ENCODE measurements at places on chromosomes 16 and 17. TPM values are rescaled to one million over a fixed set of nuclear protein-coding genes. Genes with fewer than 3 reads are reported as not detected.

The TPSD1 gene
- total RNA-seq = 0.66 TPM

The GRIN2A gene
- total RNA-seq = 4.3 TPM

The CIBAR2 gene
- total RNA-seq = 0.77 TPM

The YBX2 gene
- 1.3 TPM for total RNA-seq

The YPEL3 gene
- total RNA-seq = 45.2 TPM

The ALDH3A1 gene
- 7.1 TPM for total RNA-seq

The MAF gene
- total RNA-seq = 34.6 TPM

The TBC1D28 gene
- total RNA-seq = not detected

The CCL17 gene
- total RNA-seq = not detected

The MEAK7 gene
- 23.1 TPM for total RNA-seq

The NPIPA5 gene
- not detected for total RNA-seq

The CNGB1 gene
- 50.7 TPM for total RNA-seq

The CMTM1 gene
- total RNA-seq = 4.3 TPM

The GRB7 gene
- 1.3 TPM for total RNA-seq

The FNDC8 gene
- not detected for total RNA-seq

The TMEM238L gene
- not detected for total RNA-seq

The NAGPA gene
- total RNA-seq = 17.6 TPM

The CCL7 gene
- total RNA-seq = not detected

The ARHGDIG gene
- total RNA-seq = 10.5 TPM

The TPSG1 gene
- total RNA-seq = not detected

The TAT gene
- total RNA-seq = not detected

The GAS7 gene
- 126 TPM for total RNA-seq

The GLIS2 gene
- total RNA-seq = 10.9 TPM

The SLC13A5 gene
- total RNA-seq = 3.6 TPM

The NAGLU gene
- 29.7 TPM for total RNA-seq

The CCDC40 gene
- total RNA-seq = 11.0 TPM

The SDK2 gene
- total RNA-seq = 16.2 TPM

The LPCAT2 gene
- 32.5 TPM for total RNA-seq

The SLC4A1 gene
- total RNA-seq = 23.6 TPM

Measured in camera-type eye (tissue), 1 donor.